Activated T-cell treated with anti-CD3 and anti-CD28 coated beads for 24 hours (primary cell): ENCODE measurements at places on chromosomes 7 and 10.

GRCh38 chr10:128062331-128062880 is 63.8 kb downstream of the MKI67 start:
- DNase-seq = no peak

- DNase-seq = no peak
Observed at GRCh38 chr10:85666102-85666501, 700.5 kb downstream of the GRID1 start.

- no peak for DNase-seq
Observed at GRCh38 chr7:159023206-159023605, 121.5 kb downstream of the VIPR2 start.

- no peak for DNase-seq
Observed at GRCh38 chr7:103446049-103446520, at the start of gene SLC26A5. Gene SLC26A5, minus strand, starts transcription at chr7:103446207. Its CDS starts 24,693 bp downstream, at chr7:103421514.

DNA sequence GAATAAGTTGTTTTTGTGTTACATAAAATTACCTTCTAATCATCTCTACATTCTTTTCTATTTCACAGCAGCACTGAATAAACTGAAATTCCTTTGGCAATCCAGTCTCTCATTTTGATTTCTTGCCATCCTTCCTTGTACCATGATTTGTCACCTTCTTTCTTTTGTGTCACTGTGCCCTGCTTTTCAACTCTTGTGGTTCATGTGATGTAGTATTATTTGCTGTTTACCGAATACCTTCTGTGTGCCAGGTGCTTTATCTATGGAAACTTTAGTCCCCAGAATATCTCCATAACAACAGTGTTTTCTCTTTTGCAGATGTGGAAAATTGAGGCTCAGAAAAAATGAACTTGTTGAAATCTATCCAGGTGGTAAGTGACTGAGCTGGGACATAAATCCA is 220.3 kb downstream of the STK31 start:
- DNase-seq = no peak

- DNase-seq = no peak
Observed at GRCh38 chr10:85421421-85421820, 945.2 kb downstream of the GRID1 start.

DNA sequence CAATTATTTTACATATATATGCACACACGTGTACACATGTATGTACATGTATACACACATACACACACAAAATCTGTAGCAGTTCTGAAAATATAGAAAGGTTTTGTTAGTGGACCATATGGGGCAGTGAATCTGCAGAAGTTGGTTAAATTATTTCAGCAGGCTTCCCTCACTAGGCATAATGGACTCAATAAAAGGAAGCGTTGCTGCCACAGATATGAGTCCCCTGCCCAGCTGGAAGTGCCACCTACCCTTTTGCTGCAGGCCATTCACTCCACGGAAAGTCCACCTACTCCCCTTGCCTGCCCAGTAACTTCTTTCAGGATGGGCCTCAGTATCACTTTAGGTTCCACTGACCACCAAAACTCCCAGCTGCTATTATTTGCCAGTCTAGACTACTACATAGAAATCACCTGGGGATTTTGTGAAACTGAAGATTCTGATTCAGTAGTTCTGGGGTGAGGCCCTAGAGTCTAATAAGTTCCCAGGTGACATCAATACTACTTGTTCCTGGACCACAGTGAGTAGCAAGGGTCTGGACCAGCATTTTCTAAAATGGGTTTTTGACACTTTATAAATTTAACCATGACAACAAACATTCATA is 29.3 kb upstream of the CROT start:
- DNase-seq = no peak
